ENCODE measurements at places on chromosomes 1 and 21. TPM values are rescaled to one million over a fixed set of nuclear protein-coding genes. Genes with fewer than 3 reads are reported as not detected.
A peak's percentile ranks its signal among the peaks of the same experiment; 100 is the strongest.

DNA sequence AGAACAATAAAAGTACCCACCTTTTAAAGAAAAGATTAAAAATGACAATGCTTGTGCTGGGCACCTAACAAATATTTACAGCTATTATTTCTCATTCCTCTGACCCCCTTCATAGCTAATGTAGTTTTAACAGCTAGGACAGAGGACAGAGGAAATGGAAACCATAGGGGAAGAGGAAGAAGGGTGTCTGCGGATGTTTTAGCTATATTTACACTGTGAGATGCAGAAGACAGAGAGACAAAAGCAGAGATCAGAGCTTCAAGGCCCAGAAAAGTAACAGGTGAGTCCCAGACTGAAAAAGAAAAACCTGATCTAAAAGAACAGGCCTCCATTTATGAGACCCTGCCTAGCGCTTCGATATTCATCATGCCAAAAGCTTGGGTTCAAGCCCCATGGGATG lies 72.0 kb downstream of the ZNF281 start:
- DNase-seq = no peak

- DNase-seq = peak; percentile 42
Measured at GRCh38 chr1:162740755-162741154, 49.7 kb upstream of the HSD17B7 start.

- no peak for DNase-seq
Measured at GRCh38 chr1:226373376-226373775, 34.5 kb downstream of the PARP1 start.

DNA sequence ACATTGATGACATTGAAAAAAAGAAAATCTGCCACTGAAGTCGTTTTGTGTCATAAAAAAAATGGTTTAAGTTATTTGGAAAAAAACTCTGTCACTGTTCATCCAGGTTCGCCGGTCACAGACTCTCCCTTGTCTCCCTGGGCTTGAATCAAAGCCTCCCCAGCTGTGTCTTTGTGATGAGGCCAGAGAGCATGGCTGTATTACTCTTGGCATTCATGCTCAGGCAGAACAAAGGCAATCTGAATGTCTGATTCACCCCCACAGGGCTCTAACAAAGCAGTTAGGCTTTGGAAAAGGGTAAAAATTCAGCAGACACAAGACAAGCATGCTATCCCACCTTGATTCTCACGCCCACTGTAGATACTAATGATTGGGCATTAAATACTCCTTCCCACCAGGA lies 304.3 kb upstream of the PLD5 start:
- DNase-seq = no peak

GRCh38 chr21:34669149-34669879 lies 520 bp downstream of the CLIC6 start:
- DNase-seq = no peak

- peak; percentile 59 for DNase-seq
Measured at GRCh38 chr1:234758851-234759250, 148.9 kb upstream of the IRF2BP2 start.

- DNase-seq = peak; percentile 3
Measured at GRCh38 chr1:53266038-53266437, 27.7 kb upstream of the MAGOH start.

- no peak for DNase-seq
Measured at GRCh38 chr1:66302815-66303214, 231.1 kb upstream of the SGIP1 start.

DNA sequence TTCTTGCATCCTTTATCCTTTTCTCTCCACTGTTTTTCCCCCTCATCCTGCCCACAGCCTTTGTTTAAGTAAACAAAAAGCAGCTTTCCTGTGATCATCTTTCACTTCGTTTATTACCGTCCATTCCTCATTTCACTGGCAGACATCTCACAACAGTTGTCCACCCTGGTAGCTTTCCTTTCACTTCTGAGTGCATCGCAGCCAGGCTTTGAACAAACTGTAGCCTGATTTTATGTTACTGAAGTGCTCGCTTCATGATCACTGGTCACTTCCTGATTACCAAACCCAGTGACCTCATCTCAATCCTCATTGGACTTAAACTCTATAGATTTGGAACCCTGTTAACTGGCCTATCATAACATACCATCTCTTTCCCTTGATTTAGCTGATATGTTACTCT lies 67.7 kb downstream of the SDCCAG8 start:
- peak; percentile 36 for DNase-seq

- no peak for DNase-seq
Measured at GRCh38 chr1:240056350-240056749, 35.3 kb upstream of the FMN2 start.

GRCh38 chr21:21295303-21295702 lies 297.1 kb downstream of the NCAM2 start:
- no peak for DNase-seq

GRCh38 chr1:218303176-218303879 lies 18.2 kb downstream of the RRP15 start:
- DNase-seq = no peak

DNA sequence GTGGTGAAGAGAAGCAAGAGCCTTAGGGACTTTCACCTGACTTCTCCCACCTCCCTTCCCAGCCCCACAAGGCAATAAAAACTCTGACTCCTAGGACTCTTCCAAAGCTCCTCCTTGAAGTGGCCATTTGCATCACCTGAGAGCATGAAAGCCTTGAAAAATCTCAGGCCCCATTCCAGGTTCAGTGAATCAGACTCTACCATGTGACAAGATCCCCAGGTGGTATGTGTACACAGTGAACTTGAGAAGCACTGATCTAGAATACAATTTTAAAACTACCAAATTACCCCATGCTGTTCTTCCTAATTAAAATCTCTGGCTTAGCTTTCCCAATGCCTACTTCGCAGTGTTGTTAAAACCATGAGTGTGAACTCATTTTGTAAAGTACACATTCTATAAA lies 195.1 kb upstream of the SAMSN1 start:
- DNase-seq = no peak

DNA sequence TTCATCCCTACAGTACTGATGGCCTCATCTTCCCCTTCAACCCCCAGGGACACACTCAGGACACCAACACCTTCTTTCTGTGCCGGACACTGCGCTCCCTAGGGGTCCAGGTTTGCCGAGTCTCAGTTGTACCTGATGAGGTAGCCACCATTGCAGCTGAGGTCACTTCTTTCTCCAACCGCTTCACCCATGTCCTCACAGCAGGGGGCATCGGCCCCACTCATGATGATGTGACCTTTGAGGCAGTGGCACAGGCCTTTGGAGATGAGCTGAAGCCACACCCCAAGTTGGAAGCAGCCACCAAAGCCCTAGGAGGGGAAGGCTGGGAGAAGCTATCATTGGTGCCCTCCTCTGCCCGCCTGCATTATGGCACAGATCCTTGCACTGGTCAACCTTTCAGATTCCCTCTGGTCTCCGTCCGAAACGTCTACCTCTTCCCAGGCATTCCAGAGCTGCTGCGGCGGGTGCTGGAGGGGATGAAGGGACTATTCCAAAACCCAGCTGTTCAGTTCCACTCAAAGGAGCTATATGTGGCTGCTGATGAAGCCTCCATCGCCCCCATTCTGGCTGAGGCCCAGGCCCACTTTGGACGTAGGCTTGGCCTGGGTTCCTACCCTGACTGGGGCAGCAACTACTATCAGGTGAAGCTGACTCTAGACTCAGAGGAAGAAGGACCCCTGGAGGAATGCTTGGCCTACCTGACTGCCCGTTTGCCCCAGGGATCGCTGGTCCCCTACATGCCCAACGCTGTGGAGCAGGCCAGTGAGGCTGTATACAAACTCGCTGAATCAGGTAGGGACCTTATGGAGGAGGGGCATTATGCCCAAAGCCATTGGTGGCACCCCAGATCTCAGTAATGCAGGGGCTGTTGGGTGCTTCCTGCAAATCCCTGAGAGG lies 5.1 kb upstream of the LENEP start:
- DNase-seq = no peak

DNA sequence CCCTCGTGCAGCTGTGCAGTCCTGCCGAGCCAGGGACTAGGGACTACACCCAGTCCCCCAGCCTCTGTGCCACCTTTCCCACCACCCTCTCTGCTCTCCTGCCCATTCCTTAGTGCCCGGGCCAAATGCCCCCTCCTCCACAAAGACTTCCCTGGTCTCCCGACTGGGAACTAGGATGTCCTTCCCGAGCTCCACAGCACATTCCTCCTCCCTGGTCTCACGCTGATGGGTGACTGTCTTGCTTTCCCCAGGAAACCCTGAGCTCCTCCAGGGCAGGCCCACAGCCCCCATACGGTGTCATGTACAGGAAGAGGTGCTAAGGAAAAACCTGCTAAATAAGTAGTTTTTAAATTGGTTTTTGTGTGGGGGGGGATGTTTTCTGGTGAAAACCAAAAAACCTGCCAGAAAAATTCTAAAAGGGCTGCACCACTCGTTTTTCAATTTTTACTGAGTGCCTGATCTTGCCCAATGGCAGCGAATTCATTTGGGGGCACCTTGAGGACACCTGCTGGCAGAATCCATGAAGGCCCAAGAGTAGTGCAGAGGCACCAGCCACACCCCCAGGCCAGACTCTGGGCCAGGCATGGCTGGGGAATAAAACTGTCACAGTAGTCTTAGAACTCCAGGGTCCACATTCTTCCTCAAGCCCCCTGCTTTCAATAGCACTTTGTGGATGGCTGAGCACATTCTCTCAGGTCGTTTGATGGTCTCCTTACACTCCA lies 50.4 kb downstream of the GLIS1 start:
- DNase-seq = no peak

GRCh38 chr1:182484531-182485257 lies 34.7 kb downstream of the RGSL1 start:
- no peak for DNase-seq

GRCh38 chr1:15622712-15623373 lies 5.6 kb downstream of the DDI2 start:
- no peak for DNase-seq

GRCh38 chr1:153402226-153402625 lies 11.4 kb upstream of the S100A8 start:
- DNase-seq = no peak

- DNase-seq = no peak
Measured at GRCh38 chr1:189141056-189141455, 1336.6 kb downstream of the BRINP3 start.

DNA sequence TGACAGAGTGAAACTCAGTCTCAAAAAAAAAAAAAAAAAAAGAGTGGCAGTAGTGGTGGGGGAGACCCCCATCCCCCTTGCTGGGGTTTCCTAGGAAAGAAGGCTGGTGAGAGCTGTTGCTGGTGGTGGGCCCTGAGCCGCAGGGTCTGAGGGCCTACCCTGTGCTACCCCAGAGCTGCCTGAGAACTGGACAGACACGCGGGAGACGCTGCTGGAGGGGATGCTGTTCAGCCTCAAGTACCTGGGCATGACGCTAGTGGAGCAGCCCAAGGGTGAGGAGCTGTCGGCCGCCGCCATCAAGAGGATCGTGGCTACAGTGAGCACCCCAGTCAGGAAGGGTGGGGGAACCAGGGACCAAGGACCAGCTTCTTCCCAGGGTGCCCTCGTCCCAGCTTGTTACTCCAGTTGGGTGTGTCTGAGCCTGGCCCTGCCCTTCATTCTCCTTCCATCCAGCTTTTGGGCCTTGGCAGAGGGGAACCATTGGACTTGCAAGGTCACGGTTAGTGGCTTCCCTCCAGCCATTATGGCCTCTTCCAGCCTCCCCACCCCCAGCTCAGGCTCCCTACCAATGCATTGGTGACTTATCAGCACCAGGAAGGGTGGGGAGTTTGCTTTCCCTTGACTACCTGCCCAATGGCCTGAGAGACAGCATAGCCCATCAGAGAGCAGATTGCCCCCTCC lies 10.5 kb downstream of the LDLRAP1 start:
- no peak for DNase-seq

GRCh38 chr1:163296504-163297263 lies 25.1 kb upstream of the NUF2 start:
- DNase-seq = peak; percentile 68

DNA sequence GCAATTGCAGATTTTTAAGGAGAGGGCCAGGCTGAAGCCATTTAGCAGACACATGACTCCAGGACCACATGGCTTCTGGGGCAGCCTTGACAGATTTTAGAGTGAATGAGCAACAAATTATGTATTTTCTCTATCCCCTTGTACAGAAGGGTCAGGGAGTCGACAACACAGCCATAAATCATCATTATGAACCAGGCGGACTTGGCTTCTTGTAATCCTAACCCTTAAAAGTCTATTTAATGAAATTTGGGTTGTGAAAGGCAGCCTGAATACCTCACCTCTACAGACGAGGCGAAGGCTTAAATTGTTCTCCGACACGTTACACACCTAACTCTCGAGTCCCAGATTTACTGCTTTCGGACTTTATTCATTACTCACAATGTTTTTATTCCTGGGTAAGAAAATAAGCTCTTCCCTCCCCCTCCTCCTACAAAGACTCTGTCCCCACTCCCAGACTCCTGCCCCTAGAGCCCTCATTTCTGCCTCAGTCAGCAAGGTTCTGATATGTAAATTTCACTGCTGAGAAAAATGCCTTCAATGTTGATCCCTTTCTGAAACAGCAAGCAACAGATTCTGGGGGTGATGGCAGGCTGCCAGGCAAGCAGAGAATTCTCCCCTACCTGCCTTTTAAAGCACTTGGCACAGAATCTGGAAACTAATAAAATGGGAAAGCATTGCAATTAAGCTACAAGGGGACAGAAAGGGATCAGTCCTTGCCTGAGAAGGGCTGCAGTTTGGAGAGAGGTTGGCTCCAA lies 51.6 kb downstream of the PLPP3 start:
- peak; percentile 58 for DNase-seq

DNA sequence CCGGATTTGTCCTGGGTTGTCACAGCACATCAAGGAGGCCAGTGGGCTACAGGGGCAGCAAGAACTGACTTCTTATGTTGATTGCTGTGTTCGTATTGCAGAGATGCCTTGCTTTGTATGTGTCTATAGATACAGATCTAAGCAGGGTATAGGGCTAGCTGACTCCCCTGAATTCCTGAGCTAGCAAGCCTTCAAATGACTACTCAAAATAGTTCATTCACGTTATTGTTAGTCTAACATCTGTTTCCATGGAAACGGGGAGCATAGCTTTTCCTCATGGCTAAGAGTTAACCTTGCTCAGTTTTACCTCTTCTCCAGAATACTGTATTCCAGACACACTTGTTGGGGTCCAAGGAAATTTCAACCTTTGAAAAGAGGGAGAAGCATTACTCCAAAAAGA lies 24.1 kb downstream of the TRIM45 start:
- DNase-seq = peak; percentile 25

GRCh38 chr1:195886000-195886399 lies 722.2 kb downstream of the KCNT2 start:
- no peak for DNase-seq

KCNC4 gene
- 0.64 TPM for total RNA-seq

MPL gene
- not detected for total RNA-seq

RORC gene
- under 0.01 TPM for total RNA-seq

S100A7 gene
- total RNA-seq = not detected

FCRL3 gene
- total RNA-seq = not detected

NBPF4 gene
- under 0.01 TPM for total RNA-seq
